ENCODE measurements at places on chromosomes 3 and 15.

- no peak for DNase-seq
Measured at GRCh38 chr3:139340784-139341183, 3.0 kb upstream of the MRPS22 start.

- peak; percentile 92 for DNase-seq
Measured at GRCh38 chr3:170909129-170909903, 879 bp upstream of the EIF5A2 start.

DNA sequence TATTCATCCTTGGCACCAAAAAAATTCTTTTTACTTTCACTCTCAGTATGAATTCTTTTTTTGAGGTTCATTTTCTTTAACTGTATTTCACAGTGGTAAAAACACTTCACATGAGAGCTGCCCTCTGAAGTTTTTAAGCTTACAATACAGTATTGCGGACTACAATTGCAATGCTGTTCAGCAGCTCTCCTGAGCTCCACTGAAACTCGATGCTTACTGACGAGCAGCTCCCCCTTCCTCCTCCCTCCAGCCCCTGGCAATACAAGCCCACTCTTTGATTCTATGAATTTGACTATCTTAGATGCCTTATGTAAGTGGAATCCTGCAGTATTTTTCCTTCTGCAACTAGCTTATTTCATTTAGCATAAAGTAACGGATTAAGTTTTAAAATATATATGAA, 183.4 kb downstream of the ADAMTS17 start:
- no peak for DNase-seq

DNA sequence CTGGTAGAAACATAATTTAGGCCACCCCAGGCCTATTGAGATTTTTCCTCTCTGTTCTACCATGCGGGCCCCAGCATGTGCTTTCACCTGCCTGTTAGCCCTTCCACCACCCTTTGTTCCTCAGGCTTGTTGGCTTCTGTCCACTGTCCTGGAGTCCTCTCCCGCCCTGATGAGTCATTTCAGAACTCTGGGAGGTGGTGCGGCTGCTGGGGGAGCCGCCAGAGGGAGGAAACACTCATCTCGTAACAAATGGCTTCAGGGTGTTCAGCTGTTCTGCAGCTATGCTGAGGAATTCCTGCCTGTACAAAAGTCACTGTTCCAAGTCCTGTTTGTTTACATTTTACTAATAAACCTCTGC, 36.3 kb downstream of the LRTM1 start:
- DNase-seq, result peak; percentile 87

GRCh38 chr15:96332637-96333121, 2.2 kb downstream of the NR2F2 start:
- peak; percentile 22 for DNase-seq

- no peak for DNase-seq
Measured at GRCh38 chr3:113802795-113803455, 35.7 kb upstream of the GRAMD1C start.

GRCh38 chr3:106018929-106019550, 150.2 kb upstream of the CBLB start:
- no peak for DNase-seq

GRCh38 chr3:81769299-81769698, 7.9 kb upstream of the GBE1 start:
- no peak for DNase-seq

DNA sequence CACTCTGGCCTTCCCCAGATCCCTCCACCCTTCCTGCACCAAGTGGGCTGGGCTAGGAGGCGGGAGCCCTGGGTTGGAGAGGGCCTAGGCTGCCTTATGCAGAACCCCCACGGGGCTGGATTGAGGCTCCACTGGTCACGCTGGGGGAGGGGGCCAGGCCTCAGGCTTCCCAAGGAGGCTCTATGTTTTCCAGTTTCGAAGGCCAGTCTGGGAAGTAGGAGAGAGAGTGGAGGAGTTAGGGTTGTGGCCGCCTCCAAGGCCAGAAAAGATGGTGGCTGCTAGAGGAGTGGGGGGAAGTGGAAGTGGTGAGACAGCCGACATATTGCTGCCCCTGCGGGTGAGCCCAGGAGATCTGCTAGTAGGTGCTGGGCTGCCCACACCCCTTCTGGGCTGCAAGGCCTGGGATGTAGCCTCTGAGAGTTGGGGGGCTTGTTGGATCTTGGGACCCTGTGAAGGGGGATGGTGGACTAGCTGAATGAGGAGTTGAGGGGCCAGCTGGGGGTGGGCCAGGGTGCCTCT, 1.2 kb downstream of the GNAI2 start:
- DNase-seq, result no peak

GRCh38 chr3:124063197-124063909, 71.4 kb upstream of the ROPN1 start:
- no peak for DNase-seq

- peak; percentile 22 for DNase-seq
Measured at GRCh38 chr15:87604857-87605446, 651.6 kb downstream of the NTRK3 start.

GRCh38 chr3:175692256-175692655, 833.1 kb downstream of the NAALADL2 start:
- no peak for DNase-seq

GRCh38 chr15:57319226-57319918, 56.9 kb upstream of the CGNL1 start:
- DNase-seq, result no peak

- no peak for DNase-seq
Measured at GRCh38 chr3:49940667-49941249, 808 bp downstream of the RBM6 start.

DNA sequence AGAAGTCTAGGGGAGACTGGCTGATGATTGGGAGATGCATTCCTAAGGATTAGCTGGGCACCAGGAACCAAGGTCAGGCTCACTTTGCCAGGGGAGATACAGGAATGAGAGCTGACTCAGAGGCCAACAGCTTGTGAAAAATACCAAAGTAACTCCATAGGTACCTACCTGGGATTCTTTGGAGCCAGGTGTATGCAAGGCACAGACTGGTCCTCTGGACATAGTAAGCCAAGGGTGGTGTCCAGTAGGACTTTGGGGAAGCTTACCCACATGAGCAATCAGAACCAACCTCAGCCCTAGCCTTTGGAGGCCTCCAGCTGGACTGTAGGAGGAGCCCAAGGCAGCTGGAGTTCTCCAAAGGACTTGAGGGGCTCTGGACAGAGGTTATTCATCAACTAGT, 47.5 kb downstream of the CRYGS start:
- DNase-seq, result no peak

DNA sequence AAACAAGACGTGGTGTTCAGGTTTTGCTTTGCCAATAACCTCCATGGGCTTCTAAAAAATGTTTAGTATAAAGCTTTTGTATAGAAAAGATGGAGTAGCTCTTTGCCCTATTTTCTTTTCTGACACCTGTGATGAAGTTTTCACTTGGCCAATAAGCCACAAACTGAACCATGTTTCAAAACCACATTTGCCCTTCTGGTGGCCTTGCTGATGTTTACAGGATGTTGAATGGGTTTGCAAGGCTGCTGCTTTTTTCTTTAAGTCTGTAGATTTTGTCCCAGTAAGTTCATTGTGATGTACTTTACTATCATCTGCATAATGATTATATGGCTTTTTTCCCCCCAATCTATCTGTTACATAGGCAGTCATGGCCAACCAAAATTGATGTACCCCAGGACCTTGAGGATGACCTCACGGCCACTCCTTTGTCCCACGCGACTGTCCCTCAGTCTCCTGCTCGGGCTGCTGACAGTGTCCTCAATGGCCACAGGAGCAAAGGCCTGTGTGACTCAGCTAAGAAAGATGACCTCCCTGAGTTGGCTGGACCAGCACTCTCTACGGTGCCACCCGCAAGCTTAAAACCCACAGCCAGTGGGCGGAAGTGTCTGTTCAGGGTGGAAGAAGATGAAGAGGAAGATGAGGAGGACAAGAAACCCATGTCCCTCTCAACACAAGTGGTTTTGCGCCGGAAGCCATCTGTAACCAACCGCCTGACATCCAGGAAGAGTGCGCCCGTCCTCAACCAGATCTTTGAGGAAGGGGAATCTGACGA, 60.8 kb downstream of the SNRK start:
- DNase-seq, result no peak

- DNase-seq, result no peak
Measured at GRCh38 chr3:172047567-172048115, 8.3 kb downstream of the FNDC3B start.

GRCh38 chr3:194631696-194632095, 1.5 kb downstream of the TMEM44 start:
- DNase-seq, result no peak

- DNase-seq, result no peak
Measured at GRCh38 chr3:39407259-39407629, 724 bp downstream of the RPSA start.

DNA sequence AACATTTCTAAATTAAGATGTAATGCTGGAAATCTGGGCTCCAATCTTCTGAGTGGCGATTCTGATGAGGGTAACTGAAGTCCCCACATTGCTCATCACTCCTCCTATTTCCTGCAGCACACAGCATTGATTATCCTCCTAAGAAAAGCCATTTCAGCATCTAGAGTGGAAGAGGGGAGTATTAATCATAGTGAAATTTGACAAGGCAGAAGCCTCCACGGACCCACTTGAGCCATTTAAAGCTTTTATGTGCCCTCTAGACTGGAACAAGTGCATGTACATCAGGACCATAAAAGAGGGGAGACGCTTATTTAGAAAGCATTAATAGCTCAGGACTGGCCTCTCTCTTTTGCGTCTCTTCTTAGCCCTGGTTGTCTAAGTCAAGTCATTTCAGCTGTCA, 25.8 kb downstream of the AQP9 start:
- DNase-seq, result no peak

DNA sequence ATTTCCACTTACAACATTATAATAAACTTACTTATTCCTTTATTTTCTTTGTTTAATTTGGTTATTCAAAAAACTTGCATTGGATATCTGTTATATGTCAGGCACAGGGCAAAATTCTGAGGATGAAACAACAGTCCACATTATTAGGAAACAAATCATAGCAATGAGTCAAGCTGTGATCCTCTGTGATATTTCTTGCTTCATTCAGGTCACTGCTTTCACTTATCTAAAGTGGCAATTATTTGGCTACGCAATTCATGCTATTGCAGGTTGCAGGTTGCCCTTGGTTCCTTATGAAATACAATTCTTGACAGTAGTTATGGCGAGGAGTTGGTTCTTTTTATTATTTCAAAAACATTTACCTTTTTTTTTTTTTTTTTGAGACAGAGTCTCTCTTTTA, 66.4 kb upstream of the CNTN6 start:
- DNase-seq, result no peak

DNA sequence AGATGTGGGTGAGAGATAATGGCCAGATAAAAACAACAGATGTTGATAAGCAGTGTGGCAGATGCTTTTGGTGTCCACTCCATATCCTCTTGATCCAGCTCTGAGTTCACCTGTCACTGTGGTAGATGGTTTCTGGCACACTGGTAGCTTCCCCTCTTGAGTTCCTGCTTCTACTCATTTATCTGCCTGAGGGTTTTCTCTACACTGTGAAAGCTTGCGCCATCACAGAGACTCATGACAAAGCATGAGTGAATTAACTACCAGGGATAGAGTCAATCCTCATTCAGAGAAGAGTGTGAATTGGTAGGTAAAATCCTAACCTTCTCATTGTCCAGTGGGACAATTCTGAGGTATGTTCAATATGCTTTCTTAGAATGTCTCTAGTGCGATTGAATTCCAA, 50.0 kb upstream of the ARHGEF26 start:
- DNase-seq, result no peak

DNA sequence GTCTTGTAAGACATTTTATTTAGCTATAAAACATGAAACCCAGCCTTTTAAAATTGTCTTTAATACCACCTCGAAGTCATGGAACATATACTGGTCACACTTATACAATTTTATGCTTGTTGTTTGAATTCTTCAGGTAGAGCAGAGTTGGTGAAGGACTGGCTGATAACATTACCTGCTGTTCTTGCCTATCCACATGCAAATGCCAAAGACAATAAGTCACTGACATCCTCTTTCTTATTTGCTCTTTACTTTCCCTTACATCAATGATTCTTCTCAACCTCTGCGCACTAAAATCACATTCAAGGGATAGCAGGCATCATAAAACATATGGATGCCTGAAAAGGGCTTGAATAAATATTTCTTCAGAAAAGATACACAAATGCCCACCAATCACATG, 392.5 kb upstream of the ATP11B start:
- no peak for DNase-seq

DNA sequence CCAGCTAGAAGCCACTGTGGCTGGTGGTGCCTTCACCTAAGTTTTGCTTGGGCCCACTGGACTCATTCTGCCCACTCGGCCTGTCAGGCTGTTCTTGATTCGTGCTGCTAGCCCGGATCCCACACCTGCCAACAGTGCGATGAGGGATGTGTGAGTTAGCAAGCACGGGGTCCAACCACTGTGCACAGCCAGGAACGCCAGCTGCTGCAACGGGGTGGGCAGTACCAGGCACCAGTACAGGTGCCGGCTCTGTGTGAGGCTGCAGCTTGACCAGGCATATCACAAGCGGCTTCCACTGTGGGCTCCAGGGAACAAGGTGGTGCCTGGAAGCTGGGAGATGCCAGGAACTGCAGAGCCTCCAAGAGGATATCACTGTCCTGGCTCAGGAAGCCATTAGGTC, 481.2 kb downstream of the OTOL1 start:
- DNase-seq, result no peak

- no peak for DNase-seq
Measured at GRCh38 chr3:100230710-100231109, 30.1 kb upstream of the TBC1D23 start.

DNA sequence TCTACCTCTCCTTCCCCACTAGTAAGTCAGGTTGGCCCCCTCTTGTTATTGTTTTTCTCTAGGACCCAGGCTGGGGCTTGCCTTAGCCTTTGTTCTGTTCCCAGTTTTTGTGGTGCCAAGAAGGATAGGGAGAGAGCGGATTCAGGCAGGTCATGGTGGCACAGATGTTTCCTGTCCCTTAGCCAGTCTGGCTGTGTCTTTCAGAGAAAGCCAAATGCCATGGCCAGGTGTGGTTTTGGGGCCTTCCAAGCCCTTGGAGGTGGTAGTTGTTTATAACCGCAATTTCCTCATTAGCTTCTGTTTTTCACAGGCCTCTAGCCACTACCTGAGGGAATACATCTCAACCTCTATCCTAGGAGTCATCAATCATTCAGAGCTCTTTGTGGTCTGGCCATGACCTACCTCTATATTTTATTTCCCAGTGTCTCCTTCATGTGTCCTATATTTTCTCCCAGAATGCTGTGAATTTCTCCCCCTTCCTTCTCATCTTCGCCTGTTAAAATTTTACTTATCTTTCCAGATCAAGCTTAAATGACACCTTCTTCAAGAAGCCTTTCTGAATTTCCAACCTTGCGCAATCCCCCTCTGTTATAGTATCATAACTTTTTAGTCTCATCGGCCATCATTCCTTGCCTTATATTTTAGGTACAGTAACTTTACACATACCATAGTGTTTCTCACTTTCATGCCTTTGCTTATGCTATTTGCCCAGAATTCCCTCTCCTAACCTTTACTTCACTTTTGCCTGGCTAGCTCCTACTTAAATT, 38.2 kb downstream of the TIMP4 start:
- peak; percentile 89 for DNase-seq

GRCh38 chr3:177904621-177905020, 631.6 kb upstream of the KCNMB2 start:
- no peak for DNase-seq

DNA sequence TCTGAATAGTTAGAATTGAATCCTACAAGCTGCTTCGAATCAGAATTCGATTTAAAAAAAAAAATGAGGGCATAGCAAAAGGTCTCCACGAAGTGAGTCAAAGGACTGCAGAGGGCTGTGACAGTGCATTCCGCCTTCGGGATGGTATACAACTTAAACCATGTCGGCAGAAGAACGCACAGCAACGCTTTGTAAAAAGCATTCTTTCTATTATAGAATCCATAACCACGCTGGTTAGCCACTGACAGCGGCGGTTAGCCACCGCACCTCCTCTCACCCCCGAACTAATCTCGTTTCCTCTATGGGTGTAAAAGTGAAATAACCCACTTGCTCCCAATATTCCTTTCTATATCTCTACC, 664 bp upstream of the PIK3CA start:
- DNase-seq, result no peak

- peak; percentile 89 for DNase-seq
Measured at GRCh38 chr3:47057212-47057671, 77.8 kb downstream of the NBEAL2 start.
